ENCODE measurements at places on chromosomes 4 and X.

- DNase-seq, result no peak
These were observed 38.7 kb downstream of the ADD1 start for GRCh38 chr4:2882341-2882740.

GRCh38 chrX:130165181-130165702, 399 bp downstream of the AIFM1 start:
- DNase-seq, result no peak

DNA sequence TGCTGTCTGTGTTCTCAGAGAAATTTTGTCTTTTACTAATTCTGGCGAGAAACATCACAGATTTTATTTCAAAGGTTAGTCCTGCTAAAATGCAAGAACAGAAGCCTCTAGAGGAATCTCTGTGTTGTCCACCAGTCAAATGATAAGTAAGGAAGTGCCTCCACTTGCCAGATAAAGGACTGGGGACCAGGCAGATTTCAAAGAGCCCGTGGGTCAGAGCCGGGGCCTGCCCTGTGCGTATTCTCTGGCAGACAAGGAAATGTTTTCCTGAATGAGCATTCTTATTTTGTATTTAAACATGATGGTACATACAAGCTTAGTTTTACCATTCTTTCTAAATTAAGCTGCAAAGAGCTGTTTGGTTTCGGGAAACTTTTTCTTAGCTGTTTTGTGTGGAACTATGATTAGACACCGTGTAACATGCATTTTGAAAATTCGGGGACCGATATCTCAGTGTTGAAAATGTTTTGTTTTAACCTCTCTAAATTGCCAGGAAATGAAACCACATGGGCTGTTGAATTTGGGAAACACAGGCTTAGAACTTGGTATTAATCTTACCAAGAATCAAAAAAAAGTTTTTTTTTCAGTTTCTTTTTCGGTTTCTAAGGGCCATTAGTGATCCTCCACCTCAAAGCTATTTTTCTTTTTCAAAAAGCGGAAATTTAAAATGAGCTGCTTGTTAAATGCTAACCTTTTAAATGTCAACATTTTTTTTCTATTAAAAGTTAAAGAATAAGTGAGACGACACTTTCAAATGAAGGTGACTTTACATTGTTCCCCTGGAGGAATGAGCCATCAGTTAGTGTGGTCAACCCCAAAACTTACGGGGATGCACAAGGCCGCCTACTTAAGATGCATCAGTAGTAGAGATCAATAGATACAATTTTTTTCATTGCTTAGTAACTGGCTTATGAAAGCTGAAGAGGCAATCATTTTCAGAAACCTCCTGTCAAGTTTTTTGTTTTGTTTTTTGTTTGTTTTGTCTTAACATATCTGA, 89.6 kb upstream of the MTM1 start:
- no peak for DNase-seq

GRCh38 chr4:82998898-82999297, 11.7 kb downstream of the LIN54 start:
- no peak for DNase-seq

- DNase-seq, result no peak
These were observed 28.8 kb downstream of the FGFR3 start for GRCh38 chr4:1821679-1822567.

GRCh38 chr4:57109847-57110639, at the start of gene IGFBP7:
Gene IGFBP7 (minus strand): TSS chr4:57110385. CDS start chr4:57110351, 34 bp downstream.
- no peak for DNase-seq

DNA sequence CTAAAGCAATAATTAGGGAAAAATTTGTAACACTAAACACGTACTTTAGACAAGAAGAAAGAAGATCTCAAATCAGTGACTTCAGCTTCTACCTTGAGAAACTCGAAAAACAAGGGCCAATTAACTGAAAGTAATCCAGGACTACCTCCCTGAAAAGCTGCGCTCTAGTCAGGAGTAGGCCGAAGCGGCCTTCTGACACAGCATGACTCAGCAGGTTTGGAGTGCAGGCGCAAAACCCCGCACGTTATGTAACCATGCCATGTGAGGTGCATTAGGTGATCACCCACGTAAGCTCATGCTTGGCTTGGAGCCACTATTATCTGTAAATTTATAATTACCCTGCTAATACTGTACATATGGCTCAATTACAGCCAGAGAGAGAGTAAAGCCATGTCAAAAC, 52.8 kb upstream of the CCDC149 start:
- DNase-seq, result no peak

- no peak for DNase-seq
These were observed 28.6 kb downstream of the NUDT10 start for GRCh38 chrX:51361251-51361650.

- DNase-seq, result no peak
These were observed 38.9 kb upstream of the RAP1GDS1 start for GRCh38 chr4:98222306-98222705.

DNA sequence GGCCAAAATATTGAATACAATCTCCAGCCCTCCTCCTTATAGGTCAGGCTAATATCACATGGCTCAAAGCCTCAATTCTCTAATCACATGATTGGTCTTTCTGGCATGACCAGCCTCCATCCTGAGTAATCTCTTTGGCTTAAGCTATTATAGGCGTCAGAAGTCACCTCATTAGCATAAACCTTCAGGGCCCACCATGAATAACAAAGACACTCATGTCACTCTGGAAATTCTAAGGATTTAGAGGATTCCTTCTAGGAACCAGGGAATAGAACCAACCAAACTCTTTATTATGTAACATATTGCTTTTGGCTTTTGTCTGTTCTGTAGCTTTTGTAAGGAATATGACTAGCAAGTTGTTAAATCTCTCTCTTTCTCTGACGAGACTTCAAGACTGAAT, 109.2 kb upstream of the IGFBP7 start:
- no peak for DNase-seq

Data from stimulated activated CD8-positive, alpha-beta memory T cell treated with anti-CD3 and anti-CD28 coated beads, Interleukin-4, amount 100 ng/mL, for 1 hour (primary cell).